ENCODE measurements at places on chromosomes 5 and 9. TPM values are rescaled to one million over a fixed set of nuclear protein-coding genes. Genes with fewer than 3 reads are reported as not detected.

GRCh38 chr9:111902391-111903139 is 6.0 kb downstream of the UGCG start:
- DNase-seq, result no peak

DNA sequence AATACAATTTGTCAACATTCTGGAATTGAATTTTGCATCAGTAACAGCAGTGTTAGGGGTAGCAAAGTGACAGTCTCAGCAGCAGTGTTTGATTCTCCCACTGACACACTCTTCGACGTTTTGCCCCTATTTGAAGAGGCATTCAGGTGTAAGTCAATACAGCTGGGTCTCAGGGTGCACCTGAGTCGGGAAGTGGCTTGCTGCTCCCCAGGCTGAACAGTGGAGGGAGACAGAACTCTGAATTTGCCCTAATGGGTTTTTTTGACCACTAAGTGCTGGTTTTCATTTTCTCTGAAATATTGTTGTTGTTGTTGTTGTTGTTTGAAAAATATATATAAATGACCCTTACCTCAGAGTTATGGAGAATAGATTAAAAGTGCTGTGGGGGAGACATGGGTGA is 223.2 kb downstream of the TLR4 start:
- DNase-seq, result no peak

The PCDHA5 gene
- 0.49 TPM for total RNA-seq

DNA sequence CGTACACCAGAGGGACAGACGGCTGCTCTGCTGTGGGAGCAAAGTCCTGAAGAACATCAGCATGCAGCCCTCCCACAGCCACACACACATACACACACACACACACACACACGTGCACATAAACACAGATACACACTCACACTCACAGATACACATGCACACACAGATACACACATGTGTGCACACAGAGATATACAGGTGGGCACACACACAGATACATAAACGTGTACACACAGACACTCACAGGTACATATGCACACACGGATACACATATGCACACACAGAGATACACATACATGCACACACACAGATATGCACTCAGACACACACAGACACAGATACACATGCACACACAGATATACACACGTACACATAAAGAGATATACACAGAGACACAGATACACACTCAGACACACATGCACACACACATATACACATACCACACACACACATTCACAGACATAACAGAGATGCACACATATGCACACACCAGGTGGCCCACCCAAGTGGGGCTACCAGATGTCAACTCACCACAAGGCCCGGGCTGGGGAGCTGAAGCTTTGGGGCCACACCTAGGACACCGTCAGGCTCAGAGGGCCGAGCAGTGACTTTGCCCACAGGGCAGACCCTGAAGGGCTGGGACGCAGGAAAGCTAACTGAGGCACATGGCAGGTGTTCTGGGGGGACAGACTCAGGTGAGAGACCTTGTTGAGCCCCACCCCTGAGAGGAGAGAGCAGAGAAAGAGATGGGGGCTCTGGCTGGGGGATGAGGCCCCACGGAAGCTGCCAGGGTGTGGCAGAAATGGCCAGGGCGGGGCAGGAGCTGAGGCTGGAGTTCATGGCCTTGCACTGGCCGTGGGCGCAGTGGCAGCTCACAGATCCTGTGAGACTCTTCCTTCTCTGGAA is 148.6 kb upstream of the PPP1R26 start:
- peak; percentile 32 for DNase-seq

- no peak for DNase-seq
Observed at GRCh38 chr9:4066120-4066519, 233.7 kb downstream of the GLIS3 start.

DNA sequence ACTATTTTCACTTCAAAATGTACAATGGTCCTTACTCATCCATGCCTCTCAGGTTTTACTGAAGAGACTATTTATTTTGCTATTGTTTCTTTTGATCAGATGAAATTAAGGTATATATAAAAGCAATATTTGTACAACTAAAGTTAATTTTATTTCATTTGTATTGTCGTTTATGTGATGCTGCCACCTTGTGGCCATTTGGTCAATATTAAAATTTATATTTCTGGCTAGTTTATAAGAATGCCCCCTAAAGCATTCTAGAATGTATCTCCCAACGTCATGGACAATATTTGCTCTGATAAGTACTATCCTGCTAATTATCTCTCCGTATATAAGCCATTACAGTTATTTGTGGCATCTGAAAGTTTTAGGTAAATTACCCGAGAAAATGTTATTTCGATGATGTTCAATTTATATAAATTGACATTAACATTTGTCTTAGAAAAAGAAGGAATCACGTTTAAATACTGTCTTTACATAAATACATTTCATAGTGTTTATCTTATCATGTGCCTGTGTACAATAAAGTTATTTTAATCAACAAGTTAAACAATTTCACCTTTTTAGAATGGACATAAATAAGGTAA is 680.0 kb downstream of the TAF11L14 start:
- DNase-seq, result no peak
